NCI-H2081 treated with DMSO at 0.1 percent for 48 hours (cell line): ENCODE measurements at places on chromosomes 3 and 15.

DNA sequence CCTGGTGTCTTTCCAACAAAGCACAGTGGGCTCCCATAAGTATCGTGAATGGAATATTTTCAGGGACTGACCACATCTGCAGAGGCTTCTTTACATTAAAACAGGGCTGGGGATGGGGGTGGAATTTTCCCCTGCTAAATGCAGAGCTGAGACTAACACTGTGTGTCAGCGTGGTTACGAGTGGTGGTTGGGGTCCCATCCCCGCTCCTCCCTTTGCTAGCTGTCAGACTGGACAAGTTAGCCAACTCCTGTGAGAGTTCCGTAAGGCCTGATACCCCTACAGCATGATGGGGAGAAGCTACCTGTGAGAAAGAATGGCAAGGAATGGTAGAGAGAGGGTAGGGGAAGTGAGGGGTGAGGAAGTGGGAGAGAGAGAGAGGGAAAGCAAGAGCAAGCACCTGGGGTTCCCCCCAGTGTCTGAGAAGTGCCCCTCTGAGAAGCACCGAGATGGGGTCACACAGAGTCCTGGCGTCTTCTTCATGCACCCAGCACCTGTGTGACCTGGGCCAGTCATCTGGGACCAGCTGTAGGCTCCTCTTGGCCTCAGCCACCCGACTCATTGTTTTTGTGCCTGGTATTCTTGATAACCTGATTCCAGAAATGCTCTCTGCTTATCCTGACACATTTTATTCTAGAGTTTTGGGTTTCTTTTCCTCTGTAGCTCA, 395.8 kb downstream of the CACNA2D3 start:
- DNase-seq = no peak

DNA sequence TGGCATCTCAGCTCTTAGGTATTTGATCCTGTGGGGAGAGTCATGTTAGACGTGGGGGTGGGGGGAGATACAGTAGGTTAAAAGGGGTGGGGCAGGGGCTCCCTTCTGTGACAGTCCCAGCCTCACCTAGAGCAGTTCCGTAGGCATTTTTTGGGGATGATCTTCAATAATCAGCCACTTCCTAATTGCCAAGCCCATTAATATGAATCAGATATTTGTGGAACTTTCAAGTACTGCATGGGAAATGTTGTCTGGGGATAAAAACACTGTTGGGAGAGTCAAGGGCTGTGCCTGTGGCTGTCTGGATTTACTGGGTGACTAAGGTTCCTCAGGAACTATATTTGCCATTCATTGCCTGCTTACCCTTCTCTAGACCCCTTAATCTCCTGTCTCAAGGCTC, 9.5 kb downstream of the C3orf52 start:
- DNase-seq = no peak

DNA sequence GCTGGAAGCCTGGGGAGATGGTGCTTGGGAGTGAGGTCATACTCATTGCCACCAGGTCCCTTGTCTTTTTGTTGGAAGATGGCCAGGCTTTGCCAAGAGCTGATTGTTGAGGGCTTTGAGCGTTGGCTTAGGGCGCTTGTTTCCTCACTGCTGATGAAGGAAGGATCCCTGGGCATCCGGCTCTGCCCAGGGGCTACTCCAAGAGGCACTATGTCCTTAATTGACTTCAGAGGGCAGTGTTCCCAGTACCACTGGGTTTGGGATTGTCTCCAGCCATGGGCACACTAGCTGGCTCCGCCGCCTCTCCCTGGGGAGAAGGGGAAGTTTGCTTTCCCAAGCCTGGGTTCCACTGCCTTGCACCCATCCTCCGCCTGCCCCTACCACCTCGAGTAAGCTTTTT, 57.2 kb upstream of the RGMA start:
- DNase-seq = no peak

- no peak for DNase-seq
These were observed 41.2 kb downstream of the PCCB start for GRCh38 chr3:136291302-136291701.

- no peak for DNase-seq
These were observed 107.4 kb downstream of the LRIG1 start for GRCh38 chr3:66393333-66394005.

- DNase-seq = no peak
These were observed 372.6 kb downstream of the NR2F2 start for GRCh38 chr15:96703091-96703490.

- DNase-seq = no peak
These were observed 20.3 kb downstream of the FXR1 start for GRCh38 chr3:180932819-180933218.

- no peak for DNase-seq
These were observed 58.1 kb upstream of the AGBL1 start for GRCh38 chr15:86021281-86022264.

- no peak for DNase-seq
These were observed 27.2 kb downstream of the PLD1 start for GRCh38 chr3:171783086-171783485.

DNA sequence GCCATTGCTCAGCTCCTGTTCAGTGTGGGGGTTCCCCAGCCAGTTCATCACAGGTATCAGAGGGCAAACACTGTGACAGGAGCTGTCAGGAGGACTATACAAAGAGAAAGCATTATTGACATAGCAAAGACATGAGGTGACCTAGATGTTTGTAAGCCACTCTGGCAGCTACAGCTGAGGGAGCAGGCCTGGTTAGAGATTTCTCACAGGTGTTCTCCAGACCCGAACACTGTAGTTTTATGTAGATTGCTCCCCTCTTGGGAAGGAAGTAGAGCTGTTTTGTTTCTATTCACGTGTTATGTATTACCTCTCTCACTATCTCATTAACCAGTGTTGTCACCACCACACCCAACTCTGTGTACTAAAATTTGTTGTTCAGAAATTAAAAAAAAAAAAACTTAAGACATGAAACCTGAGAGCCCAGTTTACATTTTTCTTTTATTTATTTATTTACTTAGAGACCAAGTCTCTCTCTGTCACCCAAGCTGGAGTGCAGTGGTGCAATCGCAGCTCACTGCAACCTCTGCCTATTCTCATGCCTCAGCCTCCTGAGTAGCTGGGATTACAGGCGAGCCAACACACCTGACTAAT, 123.7 kb downstream of the RBPMS2 start:
- DNase-seq = no peak

DNA sequence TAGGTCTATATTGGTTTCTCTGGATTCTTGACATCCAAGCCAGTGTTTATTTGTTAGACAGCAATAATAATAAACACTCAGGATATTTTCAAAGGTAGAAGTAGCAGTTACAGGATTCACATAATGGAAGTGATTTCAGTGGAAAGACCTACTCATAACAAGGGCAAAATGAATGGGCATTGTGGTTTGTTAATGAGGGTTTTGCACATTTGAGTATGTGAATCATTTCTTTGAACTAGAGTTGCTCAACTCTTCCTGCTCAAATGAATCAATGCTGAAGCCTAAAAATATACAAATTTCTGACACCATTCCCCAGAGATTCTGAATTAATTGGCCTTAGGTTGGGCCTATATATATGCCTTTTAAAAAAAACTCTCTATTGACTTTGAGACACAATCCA, 4.1 kb upstream of the COL6A5 start:
- DNase-seq = no peak

- no peak for DNase-seq
These were observed 120.7 kb downstream of the FNDC3B start for GRCh38 chr3:172159962-172160538.

DNA sequence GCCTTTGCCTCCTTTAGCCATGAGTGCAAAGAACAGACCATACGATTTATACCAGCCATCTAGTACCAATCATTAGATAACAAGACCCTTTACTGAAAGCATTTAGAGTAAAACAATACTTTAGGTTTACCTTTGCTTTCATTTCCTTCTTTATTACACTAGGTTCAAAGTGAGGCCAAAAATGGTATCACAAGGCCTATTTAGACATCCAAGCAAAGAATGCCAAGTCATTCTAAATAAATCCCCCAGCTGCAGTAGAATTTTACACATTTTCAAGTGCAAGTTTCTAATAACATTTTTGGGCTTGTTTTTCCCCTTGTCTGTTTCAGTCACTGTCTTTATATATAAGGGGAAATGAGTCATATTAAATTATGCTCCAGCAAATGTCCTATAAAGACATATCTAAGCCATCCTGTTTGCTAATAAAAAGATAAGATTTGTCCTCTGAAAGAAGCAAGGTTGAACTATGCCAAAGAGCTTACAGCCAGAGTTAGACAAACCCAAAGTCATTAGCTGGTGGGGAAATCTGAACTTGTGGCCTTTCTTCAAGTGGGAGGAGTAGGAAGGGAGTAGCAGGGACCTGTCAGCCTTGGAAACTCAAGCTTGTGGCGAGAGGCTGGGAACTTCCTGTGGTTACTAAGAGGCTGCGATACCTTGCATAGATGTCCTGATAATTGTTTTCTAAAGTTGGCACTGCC, 232.7 kb downstream of the MECOM start:
- DNase-seq = no peak

GRCh38 chr15:101542306-101543025, 53.0 kb upstream of the PCSK6 start:
- DNase-seq = no peak

- no peak for DNase-seq
These were observed 193.0 kb upstream of the TPM1 start for GRCh38 chr15:62849316-62850106.

- DNase-seq = no peak
These were observed 91.5 kb downstream of the ITPR1 start for GRCh38 chr3:4584456-4585249.

- DNase-seq = no peak
These were observed 35.5 kb upstream of the ST3GAL6 start for GRCh38 chr3:98727638-98728037.

DNA sequence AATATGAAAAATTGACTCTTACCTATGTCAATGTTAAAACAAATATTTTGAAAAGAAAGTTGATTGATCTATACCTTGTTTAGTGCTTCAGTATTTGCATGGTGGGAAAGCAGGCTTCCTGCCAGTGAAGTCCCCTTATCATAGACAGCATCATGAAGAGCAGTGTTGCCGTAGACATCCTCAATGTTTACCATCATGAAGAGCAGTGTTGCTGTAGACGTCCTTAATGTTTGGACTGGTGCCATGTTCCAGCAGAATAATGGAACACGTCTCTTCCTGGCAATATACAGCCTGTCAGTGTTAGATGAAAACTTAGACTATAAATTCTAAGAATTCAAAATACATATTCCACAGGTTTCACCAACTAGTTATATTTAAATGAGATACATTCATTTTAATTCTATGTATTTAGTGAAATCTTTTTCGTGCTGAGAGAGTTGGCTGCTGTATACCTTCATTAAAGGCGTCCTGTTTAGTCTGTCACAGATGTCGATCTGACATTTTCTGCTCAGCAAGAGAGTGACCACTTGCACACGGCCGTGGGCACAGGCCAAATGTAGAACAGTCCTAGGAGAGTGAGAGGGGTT, 116.8 kb downstream of the LMLN start:
- no peak for DNase-seq

- DNase-seq = no peak
These were observed at the start of gene CLDN18 for GRCh38 chr3:138009476-138010272. TSS of gene CLDN18 (plus strand) at chr3:138010165. CDS start at chr3:138010226, 61 bp downstream.

DNA sequence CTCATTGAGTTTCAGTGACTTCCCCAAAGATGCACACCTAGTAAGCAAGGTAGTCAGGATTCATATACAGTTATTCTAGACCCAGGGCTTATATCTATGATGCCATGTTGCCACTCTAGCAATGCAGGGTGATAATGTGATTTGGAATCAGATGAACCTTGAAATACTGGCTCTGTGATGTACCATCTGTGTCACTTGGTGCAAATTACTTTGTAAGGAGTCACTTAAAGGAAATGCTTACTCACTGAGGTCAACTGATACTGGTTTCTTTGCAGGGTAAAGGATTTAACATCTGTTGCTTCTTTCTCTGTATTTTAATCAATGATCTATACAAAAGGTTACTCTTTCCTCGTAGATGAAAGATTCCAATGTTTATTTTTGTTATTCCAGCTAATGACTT, 10.8 kb downstream of the ASB14 start:
- no peak for DNase-seq

DNA sequence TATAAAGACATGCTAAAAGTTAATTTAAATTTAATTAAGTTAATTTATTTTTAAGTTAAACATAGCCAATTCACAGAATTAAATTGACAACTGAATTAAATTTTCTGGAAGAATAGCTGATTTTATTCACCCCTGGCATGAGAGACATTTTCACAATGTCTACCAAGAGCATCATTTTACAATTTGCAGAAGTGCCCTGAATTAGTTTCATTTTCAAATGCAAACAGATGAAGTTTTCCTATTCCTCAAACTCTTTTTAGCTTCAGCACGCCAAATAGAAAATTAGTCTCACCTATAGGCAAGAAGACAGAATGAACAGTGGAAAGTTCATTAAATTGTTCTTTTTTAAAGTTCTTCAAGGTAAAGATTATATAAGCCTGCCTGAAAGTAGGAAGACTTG, 259.3 kb downstream of the ZBBX start:
- no peak for DNase-seq

DNA sequence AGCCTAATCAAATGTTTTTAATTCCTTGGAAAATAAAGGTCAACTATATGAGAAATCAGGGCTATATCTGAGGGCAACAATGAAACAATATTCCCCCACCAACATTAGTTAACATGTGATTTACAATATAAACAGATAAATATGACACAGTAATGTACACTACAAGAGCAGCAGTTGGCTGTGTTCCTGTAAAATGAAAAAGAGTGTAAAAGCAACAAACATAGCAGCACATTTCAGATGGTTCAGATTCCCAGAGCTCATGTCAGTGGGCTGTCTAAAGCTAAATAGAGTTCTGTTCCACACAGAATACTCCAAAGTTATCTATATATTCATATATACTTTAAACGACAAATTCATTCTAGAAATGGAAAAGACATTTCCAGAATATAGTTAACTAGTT, 42.6 kb downstream of the ANKRD28 start:
- DNase-seq = no peak

DNA sequence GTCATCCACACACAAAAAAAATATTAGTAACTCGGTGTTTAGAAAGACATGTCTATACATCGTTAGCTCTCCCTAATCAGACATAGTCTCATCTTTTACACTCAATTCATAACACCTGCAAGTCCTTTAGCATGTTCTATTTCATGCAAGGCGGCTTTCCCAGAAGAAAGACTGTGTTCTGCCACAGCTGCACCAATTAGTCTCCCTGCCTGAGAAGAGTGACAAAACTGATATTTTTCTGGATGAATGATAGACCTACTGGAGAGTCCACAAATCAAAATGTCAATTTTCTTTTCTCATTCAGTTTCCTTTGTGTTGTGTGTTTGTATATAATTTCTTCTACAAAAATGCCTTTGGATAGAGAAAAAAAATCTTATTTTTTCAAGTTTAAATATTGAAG, 435.8 kb upstream of the EPHA3 start:
- no peak for DNase-seq

DNA sequence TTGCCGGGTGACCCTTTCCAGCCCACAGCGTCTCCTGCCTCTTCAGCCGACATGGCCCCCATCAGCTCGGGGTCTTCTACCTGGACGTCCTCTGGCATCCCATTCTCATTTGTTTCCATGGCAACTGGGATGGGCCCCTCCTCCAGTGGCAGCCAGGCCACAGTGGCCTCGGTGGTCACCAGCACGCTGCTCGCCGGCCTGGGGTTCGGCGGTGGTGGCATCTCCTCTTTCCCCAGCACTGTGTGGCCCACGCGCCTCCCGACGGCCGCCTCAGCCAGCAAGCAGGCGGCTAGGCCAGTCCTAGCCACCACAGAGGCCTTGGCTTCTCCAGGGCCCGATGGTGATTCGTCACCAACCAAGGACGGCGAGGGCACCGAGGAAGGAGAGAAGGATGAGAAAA, 170.2 kb downstream of the FEZF2 start:
- no peak for DNase-seq
